ENCODE measurements at places on chromosomes 12 and 14.

GRCh38 chr14:87805315-87805723 lies 187.7 kb downstream of the GALC start:
- DNase-seq, result no peak

DNA sequence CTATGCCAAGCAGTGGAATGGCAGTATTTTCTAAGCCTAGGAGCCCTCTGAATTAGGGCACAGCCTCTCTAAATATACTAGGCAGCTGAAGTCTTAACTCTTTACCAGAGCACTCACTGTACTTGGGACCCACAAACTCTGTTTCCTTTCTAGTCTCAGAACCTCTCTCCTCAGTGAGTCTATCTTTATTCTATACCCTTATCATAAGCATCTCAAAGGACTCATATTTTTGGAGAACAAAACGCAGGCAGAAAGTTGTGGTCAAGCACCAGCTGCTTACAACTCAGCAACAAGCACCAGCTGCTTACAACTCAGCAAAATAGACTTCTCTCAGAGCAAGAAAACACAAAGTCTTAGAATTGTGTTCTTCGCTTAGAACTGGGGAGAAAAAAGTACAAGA lies 993 bp downstream of the CCDC196 start:
- no peak for DNase-seq

GRCh38 chr14:88327497-88327896 lies 4.4 kb upstream of the KCNK10 start:
- DNase-seq, result no peak

- peak; percentile 19 for DNase-seq
These were observed 35.7 kb downstream of the MRPL42 start for GRCh38 chr12:93502802-93503623.

- DNase-seq, result no peak
These were observed 413.6 kb downstream of the TMEM121 start for GRCh38 chr14:105939810-105940508.

DNA sequence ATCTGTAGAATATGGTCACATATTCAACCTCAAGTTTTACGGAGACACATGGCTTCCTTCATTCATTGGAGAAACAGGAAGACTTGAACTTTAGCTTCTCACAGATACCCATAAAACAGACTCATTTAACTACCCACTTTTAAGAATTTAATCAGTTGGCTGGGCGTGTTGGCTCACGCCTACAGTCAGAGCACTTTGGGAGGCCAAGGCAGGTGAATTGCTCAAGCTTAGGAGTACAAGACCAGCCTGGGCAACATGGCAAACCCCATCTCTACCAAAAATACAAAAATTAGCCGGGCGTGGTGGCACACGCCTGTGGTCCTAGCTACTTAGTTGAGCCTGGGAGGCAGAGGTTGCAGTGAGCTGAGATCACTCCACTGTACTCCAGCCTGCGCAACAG lies 64.7 kb upstream of the STAC3 start:
- DNase-seq, result no peak

DNA sequence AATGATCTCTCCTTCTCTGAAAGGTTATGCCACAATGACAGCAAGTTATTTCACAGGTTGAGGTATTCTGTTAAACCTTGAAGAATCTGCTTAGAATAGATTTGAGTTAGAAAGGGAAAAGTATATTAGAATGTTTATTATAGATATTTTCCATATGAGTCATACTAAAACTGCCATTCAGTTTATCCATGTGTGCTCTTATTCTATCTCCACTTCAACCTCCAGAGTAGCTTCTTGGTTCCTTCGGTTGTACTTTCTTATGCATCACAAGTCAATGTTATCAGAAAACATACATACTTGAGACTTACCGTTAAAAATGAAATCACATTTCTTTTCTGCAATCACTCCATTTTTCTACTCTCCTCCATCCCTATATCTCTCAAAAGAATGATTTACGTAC lies 197.7 kb downstream of the BCAT1 start:
- DNase-seq, result no peak

DNA sequence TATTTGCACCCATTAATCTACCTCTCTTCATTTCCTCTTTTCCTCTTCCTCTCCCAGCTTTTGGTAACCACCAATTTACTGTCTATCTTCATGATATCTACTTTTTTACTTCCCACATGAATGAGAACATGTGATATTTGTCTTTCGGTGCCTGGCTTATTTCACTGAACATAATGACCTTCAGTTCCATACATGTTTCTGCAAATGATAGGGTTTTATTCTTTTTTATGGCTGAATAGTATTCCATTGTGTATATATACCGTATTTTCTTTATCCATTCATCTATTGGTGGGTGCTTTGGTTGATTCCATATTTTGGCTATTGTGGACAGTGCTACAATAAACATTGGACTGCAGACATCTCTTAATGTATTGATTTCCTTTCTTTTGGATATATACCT lies 49.0 kb upstream of the STRN3 start:
- DNase-seq, result no peak

- DNase-seq, result no peak
These were observed 66.8 kb downstream of the CLIP1 start for GRCh38 chr12:122355706-122356105.

DNA sequence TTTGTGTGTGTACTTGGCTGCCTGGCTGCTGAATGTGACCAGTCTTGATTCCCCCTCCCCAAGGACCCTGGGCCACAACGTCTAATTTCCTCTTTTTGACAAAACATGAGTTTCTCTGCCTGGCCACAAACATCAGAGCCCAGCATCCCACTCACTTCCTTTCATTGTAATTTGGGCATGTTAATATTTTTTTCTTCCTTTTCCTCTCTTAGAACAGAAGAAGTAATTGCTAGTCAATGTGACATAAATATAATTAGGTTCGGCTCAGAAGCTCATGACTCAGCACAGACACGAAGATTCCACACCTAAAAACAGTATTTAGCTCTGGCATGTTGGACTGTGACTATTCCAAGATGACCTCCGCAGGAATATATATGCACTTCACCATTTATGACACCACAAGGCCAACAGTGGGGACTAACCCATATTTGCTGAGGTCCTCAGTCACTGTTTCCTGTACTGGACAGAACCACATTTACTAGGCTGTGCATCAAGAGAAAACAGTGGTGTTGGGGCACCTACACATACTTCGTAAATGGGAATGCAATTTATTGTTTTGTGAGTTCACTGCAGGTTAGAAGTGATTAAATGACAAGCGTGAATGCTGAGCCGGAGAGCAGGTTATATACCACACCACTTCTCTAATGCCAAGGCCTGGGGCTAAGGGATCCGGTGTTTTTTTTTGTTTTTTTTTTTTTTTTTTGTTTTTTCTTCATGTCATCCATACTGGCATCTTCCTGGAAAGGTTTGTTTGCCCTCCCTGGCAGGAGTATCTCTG lies 4.2 kb downstream of the GSG1 start:
- DNase-seq, result no peak

DNA sequence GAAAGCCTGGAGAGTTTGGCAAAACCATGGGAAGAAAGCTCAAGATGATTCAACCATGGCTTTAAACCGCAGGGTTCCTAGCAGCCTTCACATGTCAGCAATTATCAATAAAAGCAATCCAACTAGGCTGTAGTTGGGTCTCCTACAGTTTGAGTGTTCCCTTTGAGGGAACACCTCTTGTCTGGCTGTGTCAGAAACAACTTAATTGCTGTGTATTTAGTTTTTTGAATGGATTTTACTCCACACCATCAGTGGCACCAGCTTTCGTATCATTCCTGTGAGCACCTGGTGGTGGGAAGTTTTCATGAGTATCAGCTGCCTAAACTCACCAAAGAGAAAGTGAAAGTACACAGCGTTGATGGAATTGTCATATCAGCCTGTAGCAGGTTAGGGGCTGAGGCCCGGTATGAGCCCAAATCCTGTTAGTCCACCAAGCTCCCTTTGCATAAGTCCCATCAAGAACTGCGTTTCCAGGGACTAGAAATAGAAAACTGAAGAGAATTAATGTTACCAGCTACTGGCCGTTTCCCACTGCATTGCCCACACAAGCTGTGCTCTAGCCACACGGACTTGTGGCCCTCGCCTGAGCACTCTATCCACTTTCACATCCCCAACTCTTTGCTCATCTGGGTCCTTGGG lies 10.9 kb upstream of the IL26 start:
- DNase-seq, result no peak

DNA sequence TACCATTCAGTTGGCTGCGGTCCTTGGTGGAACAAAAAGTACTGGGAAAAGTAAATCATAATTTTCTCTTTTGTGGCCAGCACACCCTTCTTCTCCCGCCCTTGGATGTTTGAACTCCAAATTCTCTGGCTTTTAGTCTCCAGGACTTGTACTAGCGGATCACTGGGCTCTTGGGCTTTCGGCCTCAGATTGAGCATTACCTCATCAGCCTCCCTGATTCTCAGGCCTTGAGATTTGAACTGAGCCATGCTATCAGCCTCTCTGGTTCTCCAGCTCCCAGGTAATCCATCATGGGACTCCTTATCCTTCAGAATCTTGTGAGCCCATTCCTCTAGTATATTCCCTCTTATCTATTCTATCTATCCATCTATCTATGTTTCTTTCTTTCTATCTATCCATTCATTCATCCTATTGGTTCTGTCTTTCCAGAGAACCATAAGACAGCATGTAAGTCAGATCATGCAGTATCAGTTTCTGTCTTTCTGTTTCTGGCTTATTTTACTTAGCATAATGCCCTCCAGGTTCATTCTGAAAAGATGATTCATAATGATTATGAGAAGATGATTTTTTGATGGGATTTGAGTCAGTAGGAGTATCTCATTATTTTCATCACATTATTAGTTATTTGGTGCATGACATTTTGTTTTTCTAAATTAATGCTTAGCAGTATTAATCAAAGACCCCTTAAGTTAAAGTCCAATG lies 814.9 kb downstream of the LRFN5 start:
- DNase-seq, result no peak

DNA sequence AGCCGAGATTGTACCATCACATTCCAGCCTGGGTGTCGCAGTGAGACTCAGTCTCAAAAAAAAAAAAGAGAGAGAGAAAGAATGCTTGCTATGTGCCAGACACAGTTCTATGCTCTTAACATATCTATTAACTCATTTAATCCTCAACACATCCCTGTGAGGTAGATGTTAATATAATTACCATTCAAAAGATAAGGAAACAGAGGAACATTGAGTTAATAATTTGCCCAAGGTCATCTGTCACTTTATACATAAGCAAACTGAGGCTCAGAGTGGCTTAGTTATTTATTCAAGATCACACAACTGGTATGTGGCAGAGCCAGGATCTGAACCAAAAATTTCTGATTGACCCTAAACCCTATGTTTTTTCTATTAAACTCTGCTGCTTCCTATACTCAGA lies 116.1 kb upstream of the BCAT1 start:
- DNase-seq, result no peak

GRCh38 chr14:63383776-63384367 lies 65.1 kb upstream of the GPHB5 start:
- DNase-seq, result no peak

GRCh38 chr14:59274991-59275391 lies 86.5 kb downstream of the DAAM1 start:
- DNase-seq, result no peak

DNA sequence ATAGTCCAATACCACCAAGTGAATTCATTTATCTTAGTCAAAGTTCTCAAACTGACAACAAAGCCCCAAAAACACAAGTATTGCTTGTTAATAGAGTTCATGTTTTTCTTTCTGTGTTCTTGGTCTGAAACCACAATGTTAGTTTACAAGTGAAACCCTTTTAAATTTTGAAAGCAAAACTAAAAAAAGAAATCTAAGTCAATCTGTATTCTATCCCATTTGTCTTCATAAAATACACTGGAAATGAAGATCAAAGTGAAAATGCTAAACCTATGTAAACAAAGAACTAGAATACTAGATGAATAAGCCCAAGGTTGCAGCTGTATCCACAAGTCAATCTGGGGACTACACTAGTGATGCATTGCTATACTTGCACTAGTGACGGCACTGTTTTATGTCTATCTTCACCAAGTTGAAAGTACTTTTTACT lies 10.4 kb downstream of the MAP4K5 start:
- no peak for DNase-seq

GRCh38 chr12:69298947-69299346 lies 49.2 kb upstream of the LYZ start:
- DNase-seq, result no peak

All from stimulated activated CD4-positive, alpha-beta T cell treated with anti-CD3 and anti-CD28 coated beads, TNF-alpha, amount 100 ng/mL, for 1 hour (primary cell).